ENCODE measurements at places on chromosomes 6 and 20.
A peak's percentile ranks its signal among the peaks of the same experiment; 100 is the strongest.

DNA sequence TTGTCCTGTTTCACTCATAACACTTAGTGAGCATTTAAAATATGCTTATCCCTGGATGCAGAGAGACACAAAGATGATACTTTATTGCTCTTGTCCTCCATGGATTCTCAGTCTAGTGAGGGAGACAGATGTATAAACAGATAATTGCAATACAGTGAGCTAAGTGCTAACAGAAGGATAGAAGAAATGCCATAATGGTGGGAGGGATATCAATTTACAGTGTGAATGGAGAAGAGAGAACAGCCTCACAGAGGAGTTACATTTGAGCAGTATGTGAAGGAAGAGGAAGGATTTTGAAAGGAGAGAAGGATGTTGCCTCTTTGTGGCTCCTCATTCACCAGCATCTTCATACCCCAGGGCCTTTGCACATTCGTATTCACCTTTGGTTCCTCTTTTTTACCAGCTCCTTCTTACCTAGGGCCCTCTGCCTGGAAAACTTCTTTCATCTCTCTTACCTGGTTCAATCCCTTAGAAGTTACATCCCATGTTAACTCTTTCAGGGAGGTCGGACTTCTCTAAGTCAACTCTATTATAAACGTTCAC, 341.7 kb downstream of the PRL start:
- no peak for DNase-seq

DNA sequence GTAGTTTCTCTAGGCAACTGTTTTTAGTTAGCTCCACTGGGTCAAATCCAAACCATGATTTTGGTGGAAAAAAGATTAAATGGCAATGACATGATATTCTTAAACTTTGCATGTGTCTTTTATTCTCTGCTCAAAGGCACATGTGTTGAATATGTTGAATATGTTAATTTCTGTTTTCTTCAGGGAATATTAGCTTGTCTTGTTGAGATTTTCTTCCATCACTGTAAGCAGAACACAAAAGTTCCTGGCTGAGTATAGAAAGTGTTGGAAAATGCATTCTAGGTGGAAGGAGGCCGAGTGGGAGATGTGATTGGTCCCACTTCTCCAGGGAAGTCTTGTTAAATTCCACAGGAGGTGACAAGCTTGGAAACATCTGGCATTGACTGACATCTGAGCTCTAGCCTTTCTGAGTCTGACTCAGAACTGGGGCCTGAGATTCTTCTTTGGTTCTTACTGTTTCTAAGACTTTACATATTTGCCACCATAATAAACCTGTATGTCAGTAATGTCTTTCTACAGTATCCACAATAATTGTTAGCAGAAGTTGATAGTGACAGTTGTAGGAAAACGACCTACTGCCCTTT, 81.1 kb downstream of the LAMA4 start:
- DNase-seq, result no peak

DNA sequence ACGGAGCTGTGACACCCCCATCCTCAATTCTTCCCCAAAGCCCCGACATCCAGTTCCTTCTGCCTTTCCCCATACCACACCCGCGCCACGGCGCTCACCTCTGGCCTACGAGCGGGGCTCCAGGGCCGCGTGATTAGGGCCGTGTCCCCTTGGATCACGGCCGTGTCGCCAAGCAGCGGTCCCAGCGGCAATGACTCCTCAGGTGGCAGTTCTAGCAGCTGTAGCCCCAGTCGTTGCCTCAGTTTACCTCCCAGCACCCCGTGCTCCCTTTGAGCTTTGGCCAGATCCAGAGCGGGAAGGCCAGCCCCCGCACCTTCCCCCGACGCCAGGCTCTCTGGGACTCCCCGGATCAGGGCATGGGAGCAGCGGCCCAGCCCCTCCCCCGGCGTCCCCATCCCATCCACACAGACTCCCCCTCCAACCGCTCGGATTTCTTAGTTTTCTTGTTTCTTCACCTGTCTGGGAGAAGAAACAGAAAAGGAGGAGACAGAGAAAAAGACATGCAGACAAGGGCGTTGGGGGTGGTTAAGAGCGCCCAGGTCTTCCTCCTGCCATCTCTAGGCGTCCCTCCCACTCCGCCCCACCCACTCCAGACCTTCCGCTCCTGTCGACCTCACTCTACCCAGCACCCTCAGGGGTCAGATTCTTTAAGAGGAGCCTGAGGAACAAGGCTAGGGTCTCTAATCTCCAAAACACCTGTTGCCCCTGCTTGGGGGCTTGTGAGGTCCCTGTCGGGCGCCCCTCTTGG, at the start of gene DDAH2:
Gene DDAH2, minus strand, starts transcription at position 533 of the 748 bp plus-strand sequence. Its CDS starts 138 bp downstream, at position 395.
- no peak for DNase-seq

- DNase-seq, result no peak
Observed at GRCh38 chr6:4743062-4743461, 33.1 kb upstream of the CDYL start.

DNA sequence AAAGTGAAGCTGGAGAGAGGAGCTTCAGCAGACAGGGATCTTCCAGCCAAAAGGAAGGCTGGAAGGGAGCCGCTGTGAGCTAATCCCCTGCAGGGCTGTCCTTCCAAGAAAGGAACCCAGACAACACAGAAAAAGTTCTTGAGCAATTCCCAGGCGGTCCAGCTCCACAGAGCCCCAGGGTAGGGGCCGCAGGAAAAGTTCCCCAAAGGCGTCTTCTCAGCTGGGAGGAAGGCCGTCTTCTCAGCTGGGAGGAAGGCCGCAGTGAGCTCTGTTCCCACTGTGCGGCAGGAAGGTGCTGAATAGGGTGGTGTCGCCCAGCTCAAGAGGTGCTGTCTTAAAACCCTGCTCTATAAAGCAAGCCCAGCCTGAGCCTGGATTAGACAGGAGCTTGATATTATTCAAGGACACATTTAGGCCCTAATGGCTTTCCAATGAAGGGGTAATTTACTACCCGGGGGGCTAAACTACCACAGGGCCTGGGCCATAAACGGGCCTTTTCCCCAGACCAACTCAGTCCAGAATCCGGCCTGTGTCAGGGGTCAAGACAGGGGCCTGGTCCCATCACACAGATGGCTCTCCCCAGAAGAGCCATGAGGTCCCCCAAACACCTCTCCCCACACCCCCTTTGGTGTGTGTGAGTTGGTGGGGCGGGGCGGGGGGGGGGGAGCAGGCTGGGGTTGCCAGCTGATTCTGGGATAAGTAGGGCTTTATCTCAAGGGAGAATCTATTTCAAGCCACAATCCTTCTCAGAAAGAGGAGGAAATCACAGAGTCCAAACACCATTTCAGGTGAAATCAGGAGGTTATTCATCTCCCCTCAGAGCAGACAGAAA, 103.6 kb downstream of the NOL4L start:
- no peak for DNase-seq

DNA sequence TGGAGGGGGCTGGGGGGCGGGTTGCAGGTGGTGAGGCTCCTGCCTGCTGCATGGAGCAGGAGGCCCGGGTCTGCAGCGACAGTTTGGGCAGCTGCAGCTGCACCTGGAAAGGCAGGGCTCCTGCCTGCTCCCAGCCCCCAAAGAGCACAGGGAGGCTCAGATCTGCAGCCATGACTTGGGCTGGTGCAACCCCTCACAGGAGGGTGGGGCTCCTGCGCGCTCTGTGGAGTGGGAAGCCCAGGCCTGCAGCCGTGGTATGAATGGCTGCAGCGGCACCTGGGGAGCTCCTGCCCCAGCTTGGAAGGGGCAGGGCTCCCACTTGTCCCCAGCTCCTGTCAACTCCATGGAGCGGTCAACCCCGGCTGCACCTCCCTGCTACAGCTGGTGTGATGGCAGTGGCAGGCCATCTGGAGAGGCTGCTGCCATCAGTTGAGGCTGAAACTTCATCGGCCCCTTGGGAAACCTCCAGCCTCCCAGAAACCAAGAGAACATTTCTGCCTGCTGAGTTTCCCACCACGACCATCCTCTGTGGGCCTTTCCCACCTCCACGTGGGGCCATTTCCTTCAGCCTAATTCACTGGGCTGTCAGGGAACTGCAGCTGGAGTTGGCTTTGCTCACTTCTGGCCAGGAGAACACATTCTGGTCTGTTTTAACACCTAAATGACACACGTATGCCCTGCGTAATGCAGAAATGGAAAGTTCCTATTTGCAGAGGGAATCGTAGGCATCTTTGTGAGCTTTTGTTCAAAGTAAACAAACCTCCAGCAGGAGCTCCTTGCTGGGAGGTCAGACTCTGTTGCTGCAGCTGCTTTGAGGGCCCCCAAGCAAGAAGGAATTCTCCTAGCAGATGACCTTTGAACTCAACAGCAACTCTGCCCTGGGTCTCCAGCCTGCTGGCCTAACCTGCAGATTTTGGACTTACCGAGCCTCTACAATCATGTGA, 429.0 kb downstream of the PREX1 start:
- DNase-seq, result no peak

- DNase-seq, result no peak
Observed at GRCh38 chr6:89359561-89359960, 7.0 kb upstream of the UBE2J1 start.

GRCh38 chr6:51854876-51855275, 232.5 kb downstream of the PKHD1 start:
- DNase-seq, result no peak

DNA sequence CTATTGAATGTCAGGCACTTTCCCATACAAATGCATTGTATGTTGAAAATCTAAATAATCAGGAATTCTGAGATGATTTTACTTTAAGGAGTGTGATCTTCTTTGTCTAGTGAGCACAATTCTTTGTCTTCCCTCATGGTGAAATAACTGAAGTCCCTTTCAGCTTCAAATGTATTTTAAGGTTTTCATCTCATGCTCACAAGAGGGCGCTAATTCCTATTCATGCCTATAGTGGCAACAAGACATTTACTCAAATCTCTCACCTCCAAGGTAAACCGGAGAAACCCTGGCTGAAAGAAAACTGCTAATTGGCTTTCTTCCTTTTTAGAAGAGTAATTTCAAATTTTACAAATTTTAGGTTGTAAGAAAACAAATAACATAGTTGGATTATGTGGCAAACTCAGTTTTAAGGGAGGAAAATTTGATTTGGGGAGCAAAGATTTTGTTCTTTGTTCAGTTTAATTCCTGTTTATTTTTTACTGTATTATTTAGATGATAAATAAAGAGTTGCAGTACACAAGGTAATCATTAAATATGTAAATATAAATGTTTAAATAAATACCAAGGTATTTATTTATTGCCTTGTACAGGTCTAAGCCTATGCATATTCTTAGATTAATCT, 69.1 kb downstream of the SLC35F1 start:
- DNase-seq, result peak; percentile 3

DNA sequence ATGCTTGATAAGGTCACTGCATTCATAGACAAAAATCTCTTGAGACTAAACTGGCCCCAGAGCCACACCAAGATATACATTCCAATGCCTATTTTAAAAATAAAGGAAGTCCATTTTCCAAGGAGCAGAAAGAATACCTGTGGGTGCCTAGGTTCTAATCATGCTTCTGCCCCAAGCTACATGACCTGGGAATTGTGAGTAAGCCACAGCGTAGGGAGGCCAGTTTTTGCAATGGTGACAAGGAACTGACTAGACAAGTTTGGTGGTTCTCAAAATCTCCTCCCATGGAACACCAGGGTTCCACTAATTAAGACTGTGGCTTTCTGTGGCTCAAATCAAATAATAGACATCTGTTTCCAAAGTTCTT, 83.3 kb downstream of the GMDS start:
- no peak for DNase-seq

DNA sequence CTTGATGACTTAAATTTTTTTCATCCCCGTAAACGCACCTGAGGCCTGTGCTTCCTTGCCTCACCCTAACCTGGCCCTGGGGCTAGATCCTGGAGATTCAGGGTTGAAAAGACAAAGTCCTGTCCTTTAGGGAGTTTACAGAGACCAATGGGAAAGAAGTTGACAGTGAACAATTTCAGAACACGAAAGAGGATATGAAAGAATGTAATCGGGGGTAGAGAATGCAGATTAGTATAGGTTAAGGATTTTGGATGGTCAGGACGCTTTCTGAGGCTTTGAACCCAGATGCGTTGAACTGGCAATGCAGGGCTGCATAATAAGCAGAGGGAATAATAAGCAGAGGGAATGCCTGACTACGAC, 1.7 kb upstream of the FBXO5 start:
- no peak for DNase-seq

DNA sequence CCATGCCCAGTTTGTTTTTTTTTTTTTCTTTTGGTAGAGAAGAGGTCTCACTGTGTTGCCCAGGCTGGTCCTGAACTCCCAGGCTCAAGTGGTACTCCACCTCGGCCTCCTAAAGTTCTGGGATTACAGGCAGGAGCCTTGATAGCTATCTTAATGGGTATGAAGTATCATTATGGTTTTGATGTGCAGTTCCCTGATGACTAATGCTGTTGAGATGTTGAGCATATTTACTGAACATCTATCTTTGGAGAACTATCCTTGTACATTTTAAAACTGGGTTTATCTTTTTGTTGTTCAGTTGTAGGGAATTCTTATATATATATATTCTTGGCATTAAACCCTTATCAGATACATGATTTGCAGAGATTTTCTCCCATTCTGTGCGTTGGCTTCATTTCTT, 21.4 kb upstream of the MYL9 start:
- DNase-seq, result no peak

DNA sequence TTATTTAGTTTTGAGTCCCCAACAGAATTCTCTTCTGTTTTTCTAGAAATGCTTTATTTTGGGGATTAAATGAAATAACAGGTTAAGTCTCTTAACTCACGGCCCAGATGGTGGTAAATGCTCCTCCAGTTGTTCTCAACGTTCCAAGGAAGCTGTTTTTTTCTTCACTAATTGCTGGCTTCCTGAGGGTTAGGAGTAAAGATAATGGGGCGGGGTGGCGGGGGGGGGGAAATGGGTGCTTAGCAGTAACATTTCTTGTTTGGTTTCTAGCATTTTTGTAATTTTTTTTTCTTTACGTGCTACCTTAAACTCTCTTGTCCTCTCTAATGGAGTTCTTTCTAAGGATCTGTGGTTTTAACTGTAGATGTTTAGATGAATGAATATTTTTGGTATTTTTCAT, 2.2 kb downstream of the SRSF3 start:
- no peak for DNase-seq

- DNase-seq, result no peak
Observed at GRCh38 chr6:15672291-15672690, 9.5 kb upstream of the DTNBP1 start.

- DNase-seq, result no peak
Observed at GRCh38 chr20:59745201-59745600, 140.9 kb downstream of the PHACTR3 start.

GRCh38 chr20:48747840-48748414, 79.9 kb downstream of the PREX1 start:
- DNase-seq, result no peak

DNA sequence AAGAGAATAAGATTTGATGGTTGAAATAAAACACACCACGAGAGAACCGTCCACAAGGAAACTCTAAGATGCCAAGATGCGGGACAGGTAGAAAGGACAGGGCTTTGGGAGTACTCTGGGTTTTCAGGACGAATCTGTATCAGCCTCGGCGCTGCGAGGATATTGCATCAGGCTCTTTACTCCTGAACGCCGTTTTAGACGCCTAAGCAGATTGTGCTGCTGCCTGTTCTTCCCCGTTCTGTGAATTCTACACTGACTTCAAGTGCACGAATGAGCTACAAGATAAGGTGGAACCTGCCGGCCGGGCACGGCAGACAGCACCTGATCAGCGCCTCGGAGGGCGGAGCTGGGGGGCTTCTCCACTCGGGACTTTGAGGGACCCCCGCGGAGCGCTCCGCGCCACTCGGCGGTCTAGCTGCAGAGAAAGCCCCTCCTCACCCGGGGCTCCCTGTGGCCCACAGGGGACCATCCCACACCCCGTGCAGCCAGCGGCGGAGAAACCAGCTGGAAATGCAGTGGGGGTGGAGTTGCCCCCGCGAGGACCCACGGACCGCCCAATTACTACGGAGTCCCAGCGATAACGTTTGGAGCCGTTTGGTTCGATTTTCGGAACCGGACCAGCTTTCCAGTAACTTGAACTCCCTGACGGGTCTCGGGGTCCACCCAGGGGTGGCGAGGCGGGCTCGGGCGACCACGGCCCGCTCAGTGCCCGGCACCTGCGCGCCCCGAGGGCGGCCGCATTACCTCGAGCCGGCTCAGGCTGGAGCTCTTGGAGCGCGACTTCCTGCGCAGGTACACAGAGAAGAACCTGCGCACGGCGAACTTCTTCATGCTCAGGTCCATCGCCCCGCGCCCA, 646 bp downstream of the RPS6KA2 start:
- no peak for DNase-seq
